ENCODE measurements at places on chromosomes 2 and 18.

GRCh38 chr2:157782057-157782845 is 93.9 kb downstream of the ACVR1 start:
- ATAC-seq: peak; percentile 72

- peak; percentile 90 for ATAC-seq
Observed at GRCh38 chr2:45823723-45824206, 172.3 kb downstream of the PRKCE start.

DNA sequence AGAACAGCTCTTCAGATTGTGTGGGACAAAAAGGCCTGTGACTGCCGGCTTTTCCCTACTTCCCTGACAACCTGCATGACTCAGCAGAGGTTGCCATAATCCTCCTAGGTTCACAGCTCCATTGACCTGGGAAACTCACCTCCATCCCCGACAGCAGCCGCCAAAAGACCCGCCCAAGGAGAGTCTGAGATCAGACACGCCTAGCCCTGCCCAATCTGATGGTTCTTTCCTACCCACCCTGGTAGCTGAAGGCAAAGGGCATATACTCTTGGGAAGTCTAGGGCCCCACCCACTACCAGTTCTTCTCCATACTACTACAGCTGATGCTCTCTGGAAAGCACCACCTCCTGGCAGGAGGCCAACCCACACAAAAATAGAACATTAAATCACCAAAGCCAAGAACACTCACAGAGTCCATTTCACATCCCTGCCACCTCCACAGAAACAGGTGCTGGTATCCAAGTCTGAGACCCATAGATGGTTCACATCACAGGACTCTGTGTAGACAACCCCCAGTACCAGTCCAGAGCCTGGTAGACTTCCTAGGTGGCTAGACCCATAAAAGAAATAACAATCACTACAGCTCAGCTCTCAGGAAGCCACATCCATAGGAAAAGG is 140.6 kb downstream of the NETO1 start:
- ATAC-seq: no peak

DNA sequence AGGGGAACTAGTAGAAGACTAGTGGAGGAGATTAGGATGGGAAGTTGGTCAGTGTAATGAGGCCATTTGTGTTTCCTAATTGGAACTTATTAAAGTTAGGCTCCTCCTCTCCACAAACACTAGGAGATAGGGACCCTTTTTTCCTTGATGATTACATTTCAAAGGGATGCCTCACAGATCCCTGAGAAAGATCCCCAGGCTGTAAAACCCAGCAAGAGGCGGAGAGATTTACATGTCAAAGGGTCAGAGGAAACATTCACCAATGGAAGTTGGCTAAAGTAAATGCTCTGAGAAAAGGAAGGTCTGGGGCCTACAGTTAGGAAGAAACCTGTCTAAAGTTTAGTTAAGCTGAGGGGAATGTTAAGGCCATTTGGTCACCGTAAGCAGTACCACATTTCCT is 1.4 kb upstream of the CCDC85A start:
- no peak for ATAC-seq

DNA sequence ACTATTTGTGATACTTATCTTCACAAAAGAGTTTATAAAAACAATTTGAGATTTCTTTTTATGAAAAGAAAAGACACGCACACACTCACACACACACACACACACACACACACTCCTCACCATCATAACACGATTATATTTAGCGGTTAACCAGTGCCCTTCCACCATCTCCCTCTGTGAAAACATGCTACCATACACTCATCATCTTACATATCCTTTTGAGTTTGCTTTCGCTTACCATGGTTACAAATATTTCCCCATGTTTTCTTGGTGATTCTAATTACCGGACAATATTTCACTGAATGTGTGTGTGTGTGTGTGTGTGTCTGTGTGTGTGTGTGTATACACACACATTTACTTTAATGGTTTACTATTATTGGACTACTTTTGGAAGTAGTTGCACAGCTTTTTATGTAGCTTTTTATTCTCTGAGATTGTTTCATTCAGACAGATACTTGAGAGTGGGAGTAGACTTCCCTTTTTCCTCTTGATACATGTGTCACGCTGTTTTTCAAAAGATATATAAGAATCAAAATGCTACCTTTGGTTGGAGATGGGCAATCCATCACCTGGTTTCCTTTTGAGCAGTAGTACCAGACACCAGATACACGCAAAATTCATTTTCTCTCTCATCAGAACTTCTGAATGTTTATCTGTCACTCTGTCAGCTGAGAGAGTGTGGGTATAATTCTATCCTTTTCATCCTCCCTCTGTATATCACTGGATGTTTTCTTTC is 138.1 kb downstream of the SETBP1 start:
- no peak for ATAC-seq

GRCh38 chr2:190947711-190948251 is 66.2 kb downstream of the STAT1 start:
- ATAC-seq: peak; percentile 50

GRCh38 chr2:46977899-46978298 is 62.3 kb upstream of the MCFD2 start:
- ATAC-seq: no peak

GRCh38 chr2:148877403-148877740 is 2.3 kb downstream of the KIF5C start:
- ATAC-seq: no peak
